IPS DF 6.9 (cell line): ENCODE measurements at places on chromosomes 7 and 10.

GRCh38 chr10:69951658-69952057 is 101.0 kb upstream of the MACROH2A2 start:
- no peak for DNase-seq

GRCh38 chr10:132962623-132963429 is 20.5 kb upstream of the CFAP46 start:
- DNase-seq: no peak

GRCh38 chr10:15255961-15256360 is 87.5 kb upstream of the NMT2 start:
- DNase-seq: no peak

GRCh38 chr7:75900617-75901315 is 14.2 kb upstream of the POR start:
- DNase-seq: no peak

DNA sequence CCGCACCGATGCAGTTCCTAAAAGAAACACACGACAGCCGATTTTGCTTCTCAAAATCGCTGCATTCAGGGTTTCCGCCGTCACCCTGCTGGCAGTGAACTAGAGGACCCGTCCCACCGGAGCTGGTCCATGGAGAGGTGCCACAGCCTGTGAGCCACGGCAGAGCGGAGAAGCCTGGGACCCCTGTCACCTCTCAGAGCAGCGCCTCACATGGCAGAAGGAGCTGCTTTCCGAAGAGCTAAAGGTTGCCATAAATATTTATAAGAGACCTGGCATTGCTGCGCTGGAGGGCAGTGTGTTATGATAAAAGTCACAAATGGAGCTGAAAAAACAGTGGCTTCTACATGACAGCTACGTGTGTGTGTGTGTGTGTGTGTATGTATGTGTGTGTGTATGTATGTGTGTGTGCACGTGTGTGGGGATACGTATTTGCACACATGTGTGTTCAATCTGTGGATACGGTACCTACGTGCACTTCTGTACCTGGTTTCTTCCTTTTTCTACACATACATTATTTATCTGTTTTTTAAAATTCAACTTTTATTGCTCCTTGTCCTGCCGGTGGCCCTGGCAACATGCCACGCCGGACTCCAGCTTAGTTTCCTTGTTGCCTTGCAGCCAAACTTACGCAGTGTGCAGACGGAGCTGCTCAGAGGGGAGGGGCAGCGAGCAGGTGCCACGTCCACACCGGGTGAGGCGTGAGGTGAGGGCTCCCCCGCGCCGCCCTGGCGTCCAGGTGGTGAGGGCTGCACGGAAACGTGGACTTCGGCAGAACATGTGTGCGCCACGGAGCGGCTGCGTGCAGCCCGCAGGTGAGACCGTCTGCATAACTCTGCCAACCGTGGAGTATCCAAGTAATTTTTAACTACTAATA is 115.2 kb upstream of the PITRM1 start:
- DNase-seq: no peak

DNA sequence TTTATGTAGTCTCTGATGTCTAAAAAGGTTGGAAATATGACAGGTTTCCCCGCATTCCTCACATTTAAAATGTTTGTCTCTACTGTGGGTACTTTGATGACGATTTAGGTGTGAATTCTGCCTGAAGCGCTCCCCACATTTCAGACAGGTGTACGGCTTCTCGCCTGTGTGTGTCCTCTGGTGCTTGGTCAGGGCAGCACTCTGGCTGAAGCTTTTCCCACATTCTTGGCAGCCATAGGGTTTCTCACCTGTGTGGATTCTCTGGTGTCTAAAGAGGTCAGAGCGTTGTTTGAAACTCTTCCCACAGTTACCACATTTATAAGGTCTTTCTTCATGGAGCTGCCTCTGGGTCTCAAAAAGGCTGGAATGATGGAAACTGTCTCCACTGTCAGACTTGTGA is 6.3 kb downstream of the ZNF394 start:
- no peak for DNase-seq

GRCh38 chr10:96395931-96396877 is 37.4 kb upstream of the OPALIN start:
- peak; percentile 71 for DNase-seq

GRCh38 chr7:66907731-66908130 is 13.3 kb upstream of the TMEM248 start:
- DNase-seq: no peak

DNA sequence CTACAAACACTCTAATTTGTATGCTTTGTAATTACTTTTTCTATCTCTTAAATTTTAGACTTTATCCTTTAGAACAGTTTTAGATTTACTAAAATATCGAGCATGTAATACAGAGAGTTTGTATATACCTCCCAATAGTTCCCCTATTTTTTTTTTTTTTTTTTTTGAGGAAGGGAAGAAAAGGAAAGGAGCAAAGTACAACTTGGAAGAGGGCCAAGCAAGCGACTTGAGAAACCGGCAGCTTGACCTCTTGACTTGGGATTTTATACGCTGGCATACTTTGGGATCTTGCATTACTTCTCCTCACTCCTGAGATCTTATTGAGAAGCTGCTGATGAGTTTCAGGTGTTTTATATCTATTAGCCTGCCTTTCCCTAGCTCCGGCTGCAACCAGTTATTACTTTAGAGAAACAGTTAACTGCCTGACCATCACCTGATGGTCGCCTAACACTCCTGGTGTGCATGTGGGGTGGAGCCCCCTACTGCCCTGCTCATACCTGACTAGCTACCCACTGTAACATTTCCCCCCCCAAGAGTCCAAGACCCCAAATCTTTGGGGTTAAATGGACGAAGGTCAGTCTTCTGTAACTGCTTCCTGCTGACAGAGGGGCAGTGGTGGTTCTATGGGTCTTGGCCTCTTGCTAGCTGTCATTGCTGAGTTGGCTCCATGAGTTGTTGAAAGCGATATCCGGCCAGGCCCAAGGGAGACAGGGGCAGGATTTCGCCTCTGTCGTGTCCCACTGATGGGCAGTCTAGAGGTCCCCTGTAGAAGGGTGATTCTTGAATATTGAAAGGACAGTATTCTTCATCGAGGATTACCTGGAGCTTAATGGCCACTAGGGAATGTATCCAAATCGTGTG is 28.5 kb downstream of the MKLN1 start:
- DNase-seq: no peak

GRCh38 chr7:147251751-147252325 is 1135.2 kb downstream of the CNTNAP2 start:
- DNase-seq: no peak

GRCh38 chr7:112238852-112239610 is 32.5 kb downstream of the ZNF277 start:
- DNase-seq: no peak

DNA sequence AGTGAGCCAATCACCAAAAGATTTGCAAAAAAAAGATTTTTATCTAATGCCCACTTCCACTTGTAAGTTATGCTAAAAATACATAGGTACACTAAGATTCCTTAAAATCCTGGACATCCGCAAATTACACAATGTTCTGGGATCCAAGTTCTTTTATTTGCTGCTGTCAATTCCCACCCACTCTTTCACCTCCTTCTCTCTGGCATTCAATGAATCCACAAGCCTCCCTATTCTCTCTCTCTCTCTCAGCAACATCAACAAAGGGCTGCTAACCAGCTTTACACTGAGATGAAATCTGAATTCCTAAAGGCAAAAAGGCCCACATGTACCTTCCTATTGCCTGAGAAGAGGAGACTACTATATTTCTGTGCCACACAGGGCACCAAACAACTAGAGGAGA is 99.9 kb downstream of the ARMH3 start:
- DNase-seq: no peak

- no peak for DNase-seq
Measured at GRCh38 chr10:17430647-17431355, 23.6 kb downstream of the ST8SIA6 start.

DNA sequence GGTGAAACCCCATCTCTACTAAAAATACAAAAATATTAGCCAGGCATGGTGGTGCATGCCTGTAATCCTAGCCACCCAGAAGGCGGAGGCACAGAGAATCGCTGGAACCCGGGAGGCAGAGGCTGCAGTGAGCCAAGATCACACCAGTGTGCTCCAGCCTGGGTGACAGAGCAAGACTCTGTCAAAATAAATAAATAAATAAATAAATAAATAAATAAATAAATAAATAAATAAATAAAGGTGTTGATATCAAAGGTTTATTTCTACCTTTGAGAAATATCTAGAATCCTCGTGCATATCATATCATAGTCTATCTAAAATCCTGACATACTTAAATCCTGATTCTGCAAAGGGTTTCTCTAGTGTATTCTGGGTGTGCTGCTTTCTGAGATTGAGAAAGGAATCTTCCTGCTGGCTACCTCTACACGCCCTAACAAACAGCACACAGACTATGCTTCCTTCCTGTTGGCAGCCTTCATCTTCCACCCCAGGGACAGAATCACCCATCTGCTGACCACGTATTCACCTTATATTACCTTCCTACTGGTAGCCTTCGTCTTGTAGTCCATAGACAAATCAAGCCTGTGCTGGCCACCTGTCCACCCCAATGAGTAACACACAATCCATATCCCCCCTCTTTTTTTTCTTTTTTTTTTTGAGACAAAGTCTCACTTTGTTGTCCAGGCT is 8.7 kb downstream of the ABLIM1 start:
- no peak for DNase-seq

DNA sequence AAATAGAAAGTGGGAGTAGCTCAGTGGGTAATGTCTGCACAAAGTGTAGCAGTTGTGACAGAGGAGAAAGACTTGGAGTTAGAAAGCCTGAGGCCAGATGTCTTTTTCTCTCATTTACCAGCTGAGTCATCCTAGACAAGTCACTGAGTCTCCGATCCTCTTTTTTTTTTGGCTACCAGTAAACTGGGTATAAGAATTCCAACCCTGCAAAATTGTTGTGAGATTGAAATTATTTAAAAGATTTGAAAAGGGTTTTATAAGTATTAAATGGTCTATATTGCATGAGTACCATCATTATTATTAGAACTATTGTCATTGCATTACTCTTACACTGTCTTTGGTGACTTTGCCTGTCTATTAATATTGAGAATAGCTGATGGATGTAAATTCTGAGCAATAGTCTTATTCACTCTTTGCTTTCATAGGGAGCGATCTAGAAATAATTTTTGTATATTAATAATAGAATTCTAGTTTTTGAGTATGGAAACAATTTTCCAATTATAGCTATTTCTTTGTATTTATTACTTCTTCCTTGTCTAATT is 74.0 kb downstream of the ARID5B start:
- DNase-seq: no peak

DNA sequence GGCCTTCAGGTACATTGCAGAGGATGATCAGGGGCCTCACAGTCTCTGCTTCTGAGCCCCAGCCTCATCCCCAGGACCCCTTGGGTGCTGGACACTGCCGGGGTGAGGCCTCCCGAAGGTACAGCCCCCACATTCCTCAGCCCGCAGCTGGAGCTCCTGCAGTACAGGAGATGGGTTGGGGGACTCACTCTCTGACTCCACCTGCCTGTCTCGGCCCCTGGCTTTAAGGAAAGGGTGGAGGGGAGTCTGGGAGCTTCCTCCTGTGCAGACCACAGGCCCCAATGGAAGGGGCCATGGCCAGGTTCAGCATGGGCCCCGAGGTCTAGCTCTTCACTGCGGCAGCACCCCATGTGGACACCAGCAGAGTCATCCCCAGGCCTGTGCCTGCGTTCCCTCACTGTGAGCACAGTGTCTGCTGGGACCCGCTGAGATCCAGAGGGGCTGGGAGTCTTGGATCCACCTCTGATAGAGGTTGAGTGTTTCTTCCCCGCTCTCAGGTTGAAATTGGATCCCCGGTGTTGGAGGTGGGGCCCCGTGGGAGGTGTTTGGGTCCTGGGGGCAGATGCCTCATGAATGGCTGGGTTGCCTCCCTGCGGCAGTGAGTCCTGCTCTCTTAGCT is 99.9 kb downstream of the PRKAG2 start:
- DNase-seq: no peak

DNA sequence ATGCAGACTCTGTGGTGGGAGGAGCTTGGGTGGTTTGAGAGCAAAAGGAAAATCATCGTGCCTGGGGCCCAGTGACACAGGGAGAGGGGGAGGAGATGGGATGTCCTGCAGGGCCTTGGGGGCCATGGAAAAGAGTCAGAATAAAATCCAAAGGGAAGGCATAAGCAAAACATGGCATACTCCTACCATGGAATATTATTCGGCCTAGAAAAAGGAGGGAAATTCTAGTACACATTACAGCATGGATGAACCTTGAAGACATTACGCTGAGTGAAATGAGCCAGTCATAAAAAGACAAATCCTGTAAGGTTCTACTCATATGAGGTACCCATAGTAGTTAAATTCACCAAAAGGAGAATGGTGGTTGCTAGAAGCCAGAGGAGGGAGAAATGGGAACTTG is 38.7 kb downstream of the STRA8 start:
- DNase-seq: no peak

DNA sequence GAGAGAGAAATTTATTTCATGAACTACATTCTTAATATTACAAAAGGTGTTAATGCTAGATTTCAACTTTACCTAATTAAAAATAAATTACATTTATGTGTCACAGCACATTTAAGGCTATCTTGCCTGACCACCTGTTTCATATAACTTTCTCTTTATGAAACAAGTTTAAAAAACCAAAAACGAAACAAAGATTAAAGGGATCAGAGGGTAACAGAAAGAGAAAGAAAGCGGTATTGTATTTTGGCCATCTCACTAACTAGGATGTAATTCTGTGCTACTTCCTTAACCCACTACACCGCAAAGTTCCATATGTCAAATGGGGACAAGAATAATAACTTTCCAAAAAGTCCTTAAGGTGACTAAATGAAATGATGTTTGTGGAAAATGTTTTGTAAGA is 6.3 kb upstream of the RHOBTB1 start:
- no peak for DNase-seq

- no peak for DNase-seq
Measured at GRCh38 chr10:109831846-109832245, 91.5 kb downstream of the XPNPEP1 start.

DNA sequence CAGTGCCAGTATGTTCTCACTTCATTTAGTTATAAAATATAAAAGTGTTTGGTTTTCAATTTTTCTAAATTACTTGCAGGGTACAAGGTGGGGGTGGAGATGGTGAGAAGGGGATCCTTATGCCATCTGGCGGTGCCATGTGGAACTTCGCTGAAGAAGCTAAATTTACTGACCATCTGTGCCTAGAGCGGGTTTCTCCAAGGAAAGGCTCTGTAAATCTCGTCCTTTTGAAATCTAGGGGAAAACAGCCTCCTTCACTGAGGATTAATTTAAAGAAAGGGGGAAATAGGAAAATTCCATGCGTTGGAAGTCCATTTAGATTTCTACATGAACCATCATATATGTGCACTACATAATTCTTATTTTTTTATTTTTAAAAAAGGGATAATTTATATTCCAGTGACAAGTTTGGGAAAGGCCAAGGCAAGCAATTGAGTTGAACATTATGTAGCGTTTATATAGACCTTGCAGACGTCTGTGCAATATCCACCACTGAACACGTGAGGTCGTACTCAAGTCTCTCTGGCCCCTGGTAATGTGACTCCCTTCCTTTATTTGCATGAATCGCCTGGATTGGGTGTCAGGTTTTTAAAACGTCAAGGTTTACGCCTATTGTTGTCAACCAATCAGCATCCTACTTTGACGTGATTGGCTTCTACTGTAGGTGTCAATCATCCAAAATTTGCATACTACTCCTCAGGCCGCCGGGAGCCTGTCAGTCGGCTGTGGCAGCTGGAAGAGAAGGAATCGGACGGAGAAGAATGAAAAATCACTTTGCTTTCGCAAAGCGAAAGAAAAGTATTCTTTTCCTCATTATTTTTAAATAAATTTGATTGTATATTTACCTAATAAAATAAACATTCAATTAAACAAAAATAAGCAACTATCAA is 297.1 kb upstream of the NFE2L3 start:
- peak; percentile 98 for DNase-seq
